ENCODE measurements at places on chromosomes 3 and 15.

DNA sequence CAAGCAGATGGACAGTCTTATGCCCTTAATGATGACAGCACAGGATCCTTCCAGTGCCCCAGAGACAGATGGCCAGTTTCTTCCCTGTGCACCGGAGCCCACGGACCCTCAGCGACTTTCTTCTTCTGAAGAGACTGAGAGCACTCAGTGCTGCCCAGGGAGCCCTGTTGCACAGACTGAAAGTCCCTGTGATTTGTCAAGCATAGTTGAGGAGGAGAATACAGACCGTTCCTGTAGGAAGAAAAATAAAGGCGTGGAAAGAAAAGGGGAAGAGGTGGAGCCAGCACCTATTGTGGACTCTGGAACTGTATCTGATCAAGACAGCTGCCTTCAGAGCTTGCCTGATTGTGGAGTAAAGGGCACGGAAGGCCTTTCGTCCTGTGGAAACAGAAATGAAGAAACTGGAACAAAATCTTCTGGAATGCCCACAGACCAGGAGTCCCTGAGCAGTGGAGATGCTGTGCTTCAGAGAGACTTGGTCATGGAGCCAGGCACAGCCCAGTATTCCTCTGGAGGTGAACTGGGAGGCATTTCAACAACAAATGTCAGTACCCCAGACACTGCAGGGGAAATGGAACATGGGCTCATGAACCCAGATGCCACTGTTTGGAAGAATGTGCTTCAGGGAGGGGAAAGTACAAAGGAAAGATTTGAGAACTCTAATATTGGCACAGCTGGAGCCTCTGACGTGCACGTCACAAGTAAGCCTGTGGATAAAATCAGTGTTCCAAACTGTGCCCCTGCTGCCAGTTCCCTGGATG, 198.7 kb downstream of the AKAP13 start:
- DNase-seq: peak; percentile 89

- no peak for DNase-seq
These were observed 19.3 kb downstream of the CLSTN2 start for GRCh38 chr3:139954146-139954860.

GRCh38 chr3:2082871-2083480, 15.7 kb upstream of the CNTN4 start:
- no peak for DNase-seq

DNA sequence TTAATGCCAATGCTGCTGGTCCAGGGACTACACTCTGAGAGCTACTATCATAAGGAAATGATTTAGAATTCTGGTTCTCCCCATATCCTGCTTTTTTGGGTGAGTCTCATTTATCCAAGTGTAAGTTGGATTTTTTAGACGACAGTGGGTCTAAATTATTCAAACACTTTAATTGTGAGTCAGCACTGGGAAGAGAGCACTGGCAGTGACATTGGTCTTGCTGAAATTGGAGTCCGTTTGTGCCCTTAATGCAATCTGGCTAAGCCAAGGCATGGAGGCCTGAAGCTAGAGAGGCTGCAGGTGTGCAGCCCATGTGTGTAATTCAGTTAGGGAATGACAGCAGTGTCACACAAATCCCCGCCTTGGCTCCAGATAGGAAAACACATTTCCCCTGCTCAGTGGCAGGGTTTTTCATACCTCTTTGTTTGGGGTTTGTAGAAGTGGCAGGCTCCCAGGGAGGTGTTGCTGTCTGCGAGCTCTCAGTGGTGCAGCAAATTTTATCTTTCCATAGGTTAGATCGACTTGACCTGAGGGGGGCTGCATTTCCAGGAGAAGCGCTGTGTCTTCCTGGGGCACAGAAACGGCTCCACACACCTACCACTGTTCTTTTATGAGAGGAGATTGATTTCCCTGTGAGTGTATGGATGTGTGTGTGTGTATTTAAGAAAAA, 197.7 kb downstream of the CD47 start:
- no peak for DNase-seq

GRCh38 chr3:143070977-143071551, 48.5 kb upstream of the CHST2 start:
- peak; percentile 26 for DNase-seq

GRCh38 chr15:72231833-72232478, 966 bp upstream of the PKM start:
- peak; percentile 83 for DNase-seq

GRCh38 chr3:151425627-151426340, 35.1 kb downstream of the IGSF10 start:
- peak; percentile 52 for DNase-seq

GRCh38 chr15:59150185-59150584, 45.2 kb downstream of the CCNB2 start:
- DNase-seq: no peak

DNA sequence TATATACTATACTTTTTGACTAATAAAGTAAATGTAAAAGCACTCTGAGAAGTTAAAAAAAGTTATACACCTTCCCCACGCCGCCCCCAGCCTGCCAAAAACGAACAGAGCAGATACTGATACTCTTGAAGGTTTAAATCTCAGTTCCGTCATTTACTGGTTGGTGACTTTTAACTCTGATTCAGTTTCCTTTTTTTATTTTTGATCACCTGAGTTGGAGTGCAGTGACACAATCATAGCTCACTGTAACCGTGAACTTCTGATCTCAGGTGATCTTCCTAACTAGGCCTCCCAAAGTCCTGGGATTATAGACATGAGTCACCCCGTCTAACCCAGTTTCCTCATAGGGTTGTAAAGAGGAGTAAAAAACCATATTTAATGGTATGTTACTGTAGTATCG, 3.3 kb upstream of the TIPIN start:
- peak; percentile 42 for DNase-seq

DNA sequence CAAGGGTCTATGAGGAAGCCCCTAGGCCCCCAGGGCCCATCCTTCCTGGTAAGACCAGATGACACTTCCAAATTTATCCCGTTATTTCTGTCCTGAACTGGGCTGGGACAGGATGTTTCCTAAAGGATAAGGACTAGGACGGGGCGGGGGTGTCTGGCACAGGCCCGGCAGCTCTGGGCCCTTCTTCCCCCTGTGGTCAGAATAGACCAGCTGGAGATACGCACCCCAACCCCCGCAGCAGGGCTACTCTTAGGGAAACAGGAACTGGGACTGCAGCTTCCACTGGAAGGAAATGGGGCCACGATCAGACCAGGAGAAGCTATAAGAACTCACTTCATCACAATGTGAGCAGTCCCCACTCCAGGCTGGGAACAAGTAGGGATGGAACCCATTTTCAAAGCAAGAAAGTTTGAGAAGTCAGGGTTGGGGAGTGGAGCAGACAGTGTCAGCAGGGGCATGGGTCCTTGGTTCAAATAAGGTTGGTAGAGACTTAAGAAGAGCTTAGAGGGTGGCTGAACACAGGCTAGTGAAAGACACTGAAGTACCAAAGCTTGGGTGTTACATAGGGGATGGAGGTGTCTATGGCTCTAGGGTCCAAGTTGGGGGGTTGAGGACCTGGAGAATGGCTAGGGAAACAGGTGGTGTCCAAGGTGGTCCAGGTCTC, 1.1 kb downstream of the NCKIPSD start:
- DNase-seq: peak; percentile 13
